ENCODE measurements at places on chromosomes 13 and 19.

GRCh38 chr19:54376610-54377285 is 12.0 kb upstream of the LAIR1 start:
- DNase-seq, result no peak

- peak; percentile 78 for DNase-seq
Observed at GRCh38 chr13:27359199-27359821, 65.1 kb upstream of the GTF3A start.

- peak; percentile 66 for DNase-seq
Observed at GRCh38 chr19:34365463-34366401, 736 bp downstream of the GPI start.

DNA sequence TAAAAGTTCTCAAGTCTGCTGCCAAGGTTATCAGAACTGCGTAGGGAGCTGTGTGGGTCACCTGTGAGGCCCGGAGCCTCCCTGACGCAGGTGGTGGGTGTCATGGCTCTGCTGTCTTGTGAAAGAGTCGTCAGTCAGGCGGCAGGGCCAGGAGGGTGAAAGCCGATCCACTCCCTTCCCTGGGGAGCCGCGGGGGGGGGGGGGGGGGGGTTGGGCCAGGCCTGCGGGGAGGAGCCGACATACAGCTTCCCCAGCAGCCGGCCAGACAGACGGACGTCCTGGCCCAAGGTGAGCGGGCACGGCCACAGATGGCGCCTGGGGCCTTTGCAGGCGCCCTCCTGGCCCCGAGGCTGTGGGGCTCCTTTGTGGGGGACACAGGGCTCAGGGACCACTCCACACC is 12.4 kb downstream of the SBNO2 start:
- no peak for DNase-seq

GRCh38 chr19:14405758-14406644 is 13.1 kb downstream of the DDX39A start:
- peak; percentile 94 for DNase-seq

DNA sequence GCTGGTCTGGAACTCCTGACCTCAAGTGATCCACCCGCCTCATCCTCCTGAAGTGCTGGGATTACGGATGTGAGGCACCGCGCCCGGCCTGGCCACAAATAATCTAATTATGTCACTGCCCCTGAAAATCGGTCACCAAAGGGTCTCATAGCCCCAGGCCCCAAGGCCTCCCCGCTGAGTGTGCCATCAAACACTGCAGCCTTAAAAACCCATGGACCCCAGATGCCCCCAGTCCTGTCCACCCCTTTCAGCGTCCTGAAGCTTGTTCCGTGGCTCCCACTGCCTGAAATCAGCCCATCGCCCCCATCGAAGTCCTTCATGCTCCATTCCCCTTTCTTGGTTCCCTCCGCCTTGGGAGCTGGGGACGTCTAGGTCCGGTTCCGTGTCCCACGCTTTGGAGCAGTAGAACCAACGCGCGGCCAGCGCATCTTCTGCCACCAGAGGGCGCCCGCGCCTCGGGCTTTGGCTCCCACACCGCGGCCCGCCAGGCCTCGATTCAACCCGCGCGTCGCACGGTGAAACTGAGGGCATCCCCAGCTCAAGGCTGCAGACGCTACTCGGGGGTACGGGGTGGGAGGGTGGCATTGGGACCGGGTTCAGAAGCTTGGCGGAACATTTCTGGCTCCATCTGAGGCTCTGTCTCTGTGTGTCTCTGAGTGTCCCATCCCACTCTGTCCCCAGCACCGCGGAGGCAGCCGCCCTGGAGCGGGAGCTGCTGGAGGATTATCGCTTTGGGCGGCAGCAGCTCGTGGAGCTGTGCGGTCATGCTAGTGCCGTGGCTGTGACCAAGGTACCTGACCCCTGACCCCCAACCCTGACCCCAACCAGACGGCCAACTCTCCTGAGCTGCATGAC is 3.5 kb downstream of the YJEFN3 start:
- peak; percentile 86 for DNase-seq

GRCh38 chr19:10143681-10144080 is 24.0 kb upstream of the EIF3G start:
- no peak for DNase-seq

DNA sequence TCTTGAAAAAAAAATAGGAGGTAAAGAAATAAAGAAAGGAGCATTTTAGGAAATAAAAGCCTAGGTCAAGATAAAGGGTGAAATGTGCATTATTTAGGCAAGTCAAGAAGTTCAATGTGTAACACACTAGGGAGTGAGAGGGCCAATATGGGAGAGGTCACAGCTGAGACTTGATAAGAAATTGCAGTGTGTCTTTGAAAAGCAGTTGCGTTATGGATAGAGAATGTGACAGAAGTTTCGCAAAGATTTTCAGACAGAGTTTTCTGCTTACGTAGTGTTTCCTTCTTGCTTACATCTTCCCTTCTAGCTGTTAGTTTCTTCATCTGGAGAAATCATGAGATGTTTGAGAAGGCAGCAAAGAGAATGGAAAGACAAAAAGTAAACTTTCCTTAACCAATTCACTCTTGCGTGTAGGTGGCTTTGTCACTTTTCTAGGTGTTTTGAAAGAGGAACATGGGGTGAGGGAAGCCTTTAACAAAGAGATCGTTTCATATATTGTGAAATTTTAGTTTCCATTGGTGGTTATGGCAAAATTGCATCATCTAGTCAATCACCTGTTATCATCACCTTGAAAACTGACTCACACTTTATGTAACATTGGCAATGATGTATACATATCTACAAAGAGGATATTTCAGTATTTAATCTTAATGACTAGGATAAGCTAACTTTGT is 975.5 kb downstream of the OLFM4 start:
- no peak for DNase-seq

GRCh38 chr19:7099597-7099921 is 30.1 kb downstream of the ZNF557 start:
- DNase-seq, result no peak

GRCh38 chr13:39107561-39107960 is 69.3 kb downstream of the NHLRC3 start:
- no peak for DNase-seq

DNA sequence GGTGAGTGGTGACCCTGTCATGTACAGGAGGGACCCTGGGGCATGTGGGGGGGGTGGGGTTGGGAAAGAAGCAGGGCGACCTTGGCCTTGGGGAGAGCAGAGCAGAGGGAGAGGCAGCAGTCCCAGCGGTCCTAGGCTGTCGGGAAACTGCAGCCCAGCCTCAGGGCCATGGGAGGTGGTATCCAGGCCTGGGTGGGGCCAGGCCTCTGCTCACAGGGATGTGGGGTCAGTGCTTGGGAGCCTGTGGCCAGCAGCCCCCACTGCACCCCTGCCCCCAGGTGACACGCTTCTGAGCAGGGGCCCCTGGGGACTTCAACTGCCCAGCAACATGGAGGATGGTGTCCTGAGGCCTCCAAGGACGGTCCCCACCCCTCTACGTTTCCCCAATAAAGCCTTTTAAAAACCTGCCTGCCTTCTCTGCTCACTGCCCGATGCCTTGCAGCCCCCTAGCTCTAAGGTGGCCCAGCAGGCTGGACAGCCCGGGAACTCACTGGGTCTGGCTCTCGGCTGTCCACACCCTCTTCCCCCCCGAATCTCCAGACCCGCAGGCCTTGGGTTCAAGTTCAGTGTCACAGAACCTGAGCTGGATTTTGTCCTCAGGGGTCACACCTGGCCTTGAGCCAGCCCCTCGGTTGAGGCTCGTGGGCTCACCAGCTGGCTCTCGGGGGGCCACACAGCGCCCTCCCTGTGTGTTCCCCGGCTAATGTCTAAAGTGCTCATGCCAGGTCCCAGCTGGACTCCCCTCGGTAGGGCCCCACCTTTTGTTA is 6.9 kb downstream of the PNKP start:
- no peak for DNase-seq

DNA sequence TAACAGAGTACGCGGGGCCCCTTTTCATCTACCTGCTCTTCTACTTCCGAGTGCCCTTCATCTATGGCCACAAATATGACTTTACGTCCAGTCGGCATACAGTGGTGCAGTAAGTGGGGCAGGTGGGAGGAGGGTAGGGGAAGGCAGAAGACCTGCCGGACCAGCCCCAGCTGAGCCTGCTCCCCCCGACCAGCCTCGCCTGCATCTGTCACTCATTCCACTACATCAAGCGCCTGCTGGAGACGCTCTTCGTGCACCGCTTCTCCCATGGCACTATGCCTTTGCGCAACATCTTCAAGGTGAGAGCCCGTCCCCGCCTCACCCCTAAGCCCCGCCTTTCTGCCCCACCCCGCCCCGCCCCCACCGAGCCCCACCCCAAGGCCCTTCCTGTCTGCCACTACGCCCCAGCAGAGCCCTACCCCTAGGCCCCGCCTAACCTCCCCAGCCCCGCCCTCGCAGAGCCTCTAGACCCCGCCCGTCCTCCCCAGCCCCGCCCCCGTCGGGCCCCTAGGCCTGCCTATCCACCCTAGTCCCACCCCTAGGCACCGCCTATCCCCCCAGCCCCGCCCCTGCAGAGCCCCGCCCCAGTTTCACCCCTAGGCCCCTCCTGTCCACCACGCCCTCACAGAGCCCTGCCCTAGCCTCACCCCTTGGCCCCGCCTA is 7.7 kb downstream of the NDUFB7 start:
- peak; percentile 91 for DNase-seq

GRCh38 chr13:111027458-111028439 is 87.4 kb upstream of the ARHGEF7 start:
- no peak for DNase-seq

DNA sequence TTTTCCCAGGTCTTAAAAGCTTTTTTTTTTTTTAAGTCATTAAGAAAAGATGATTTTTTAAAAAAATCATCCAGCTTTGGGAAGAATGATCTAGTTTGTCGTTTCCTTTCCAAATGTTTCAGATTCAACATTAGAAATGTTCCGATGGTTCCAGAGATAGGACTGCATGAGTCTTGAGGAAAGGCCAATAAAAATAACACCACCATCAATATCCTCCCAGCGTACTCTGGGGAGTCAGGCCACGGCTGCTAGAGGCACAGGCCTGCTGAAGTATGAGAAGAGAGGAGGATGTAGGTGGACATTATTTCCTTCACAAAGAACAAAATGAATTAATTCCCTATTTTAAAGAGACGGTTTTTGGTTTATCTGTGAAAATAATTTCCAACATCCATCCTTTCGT is 60.0 kb upstream of the SHISA2 start:
- DNase-seq, result no peak

DNA sequence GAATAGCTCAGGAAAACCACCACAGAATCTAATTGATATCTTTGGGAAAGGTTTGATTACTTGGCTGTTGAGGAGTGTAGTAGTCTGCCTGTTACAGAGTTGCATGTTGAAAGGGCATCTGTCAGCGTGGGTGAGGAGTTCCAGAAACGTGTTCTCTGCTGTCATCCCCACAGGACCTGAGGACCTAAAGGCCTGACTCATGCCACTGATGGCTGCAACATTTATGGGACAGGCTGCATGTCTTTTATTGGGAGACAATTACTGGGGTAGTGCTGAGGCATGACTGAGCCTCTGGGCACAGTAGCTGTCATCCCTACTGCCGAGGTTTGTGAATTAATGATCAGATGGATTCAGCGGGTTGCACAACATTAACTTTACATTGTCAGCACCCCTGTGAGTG is 525.9 kb downstream of the GPC6 start:
- DNase-seq, result no peak

DNA sequence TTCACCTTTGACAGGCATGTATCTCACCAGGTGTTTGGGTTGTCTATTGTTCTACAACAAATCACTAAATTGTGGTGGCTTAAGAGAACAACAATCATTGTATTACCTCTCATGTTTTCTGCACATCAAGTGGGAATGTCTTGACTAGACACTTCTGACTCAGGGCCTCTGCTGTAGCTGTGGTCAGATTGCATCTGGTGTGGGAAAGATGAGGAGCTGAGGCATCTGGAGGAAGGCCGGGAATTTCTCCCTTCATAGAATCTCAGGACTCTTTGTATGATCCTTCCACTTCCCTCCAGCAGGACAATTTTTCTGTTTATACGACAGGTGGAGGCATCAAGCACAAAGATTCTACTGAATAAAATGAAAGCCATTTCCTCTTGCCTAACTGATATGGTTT is 511.8 kb upstream of the NBEA start:
- DNase-seq, result no peak

DNA sequence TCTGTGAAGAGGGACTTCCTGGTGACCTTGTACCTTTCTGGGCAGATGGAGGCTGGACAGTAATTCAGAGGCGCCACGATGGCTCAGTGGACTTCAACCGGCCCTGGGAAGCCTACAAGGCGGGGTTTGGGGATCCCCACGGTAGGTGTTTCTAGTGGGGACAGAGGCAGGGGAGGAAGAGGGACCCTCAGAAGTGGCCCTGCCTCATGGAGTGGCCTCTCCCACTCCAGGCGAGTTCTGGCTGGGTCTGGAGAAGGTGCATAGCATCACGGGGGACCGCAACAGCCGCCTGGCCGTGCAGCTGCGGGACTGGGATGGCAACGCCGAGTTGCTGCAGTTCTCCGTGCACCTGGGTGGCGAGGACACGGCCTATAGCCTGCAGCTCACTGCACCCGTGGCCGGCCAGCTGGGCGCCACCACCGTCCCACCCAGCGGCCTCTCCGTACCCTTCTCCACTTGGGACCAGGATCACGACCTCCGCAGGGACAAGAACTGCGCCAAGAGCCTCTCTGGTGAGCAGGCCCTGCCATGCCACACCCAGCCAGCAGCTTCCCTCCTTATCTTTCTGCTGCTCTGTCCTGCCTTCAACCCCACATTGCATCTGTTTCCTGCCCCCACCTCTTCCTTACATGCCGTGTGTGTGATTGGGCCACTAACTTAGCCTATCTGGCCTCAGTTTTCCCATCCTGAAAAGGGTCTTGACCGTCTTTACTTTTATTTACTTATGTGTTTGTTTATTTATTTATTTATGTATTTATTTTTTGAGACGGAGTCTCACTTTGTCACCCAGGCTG is 7.3 kb downstream of the ANGPTL4 start:
- peak; percentile 93 for DNase-seq

GRCh38 chr13:23144431-23144830 is 36.3 kb upstream of the SGCG start:
- DNase-seq, result no peak

- DNase-seq, result peak; percentile 71
Observed at GRCh38 chr19:584240-585001, 5.3 kb upstream of the HCN2 start.

DNA sequence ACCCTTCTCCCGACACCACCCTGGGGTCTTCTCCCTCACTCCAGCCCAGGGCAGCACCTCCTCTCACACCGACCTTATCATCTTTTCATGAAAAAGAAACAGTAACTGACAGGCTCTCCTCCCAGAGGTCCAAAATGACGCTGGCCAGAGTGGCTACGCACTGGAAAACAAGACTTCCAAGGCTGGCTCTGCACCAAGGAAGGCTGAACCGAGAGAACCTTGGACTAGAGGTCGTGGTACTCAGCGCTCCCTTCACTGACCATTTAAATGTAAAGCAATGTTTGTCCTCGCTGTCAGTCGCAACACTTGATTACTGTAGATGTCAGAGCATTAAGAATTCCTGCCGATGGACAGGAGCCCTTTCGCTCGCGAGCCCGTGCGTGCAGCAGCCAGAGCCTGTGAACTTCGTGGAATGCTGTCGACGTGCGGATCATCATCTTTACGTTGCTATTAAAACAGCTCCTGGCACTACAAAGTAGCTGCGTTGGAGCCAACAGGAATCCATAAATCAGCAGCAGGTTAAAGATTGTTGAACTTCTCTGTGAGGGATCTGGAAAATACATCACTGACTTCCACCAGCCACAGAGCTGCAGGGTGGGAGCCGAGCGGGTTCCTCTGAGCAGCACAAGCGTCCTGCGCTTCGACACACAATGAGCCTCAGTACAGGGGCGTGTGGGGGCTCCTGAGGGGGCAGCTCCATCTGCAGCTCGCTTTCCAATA is 125.5 kb upstream of the MCF2L start:
- no peak for DNase-seq

All from hematopoietic multipotent progenitor cell treated with erythropoietin and hydrocortisone succinate and interleukin-3 and kit ligand, for 6 days (in vitro differentiated cells).